ENCODE measurements at places on chromosomes 4 and X.
A peak's percentile ranks its signal among the peaks of the same experiment; 100 is the strongest.

- DNase-seq, result no peak
Measured at GRCh38 chrX:134241960-134242619, 5.1 kb downstream of the CCDC160 start.

DNA sequence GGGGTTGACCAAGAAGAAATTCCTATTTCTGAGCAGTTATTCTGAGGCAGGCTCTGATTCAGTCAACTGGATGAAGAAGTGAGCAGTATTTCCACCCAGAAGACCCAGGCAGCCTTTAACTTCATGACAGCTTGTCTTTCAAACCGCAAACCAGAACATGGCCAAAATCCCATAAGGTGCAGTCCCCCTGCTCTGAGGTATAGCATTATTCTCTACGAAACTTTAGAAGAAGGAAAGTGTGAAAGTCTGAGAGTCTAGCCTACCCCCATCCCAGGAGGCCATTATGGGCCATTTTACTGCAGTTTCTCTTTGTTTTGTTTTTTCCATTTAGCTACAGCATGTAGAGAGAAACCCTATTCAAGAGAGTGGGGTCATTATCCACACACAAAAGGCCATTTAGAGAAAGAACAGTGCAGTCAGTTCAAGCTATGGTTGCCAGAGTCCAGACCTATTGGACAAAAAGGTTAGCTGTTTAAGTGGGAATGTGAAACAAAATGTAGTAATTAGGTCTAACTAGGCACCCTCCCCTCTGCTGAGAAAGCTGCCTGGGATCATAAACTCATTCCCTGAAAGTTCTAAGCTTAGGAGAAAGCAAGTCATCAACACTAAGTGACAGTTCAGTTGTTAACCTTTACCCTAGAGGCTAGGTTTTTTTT is 52.1 kb upstream of the RASGEF1B start:
- DNase-seq, result no peak

GRCh38 chr4:141759796-141760425 is 123.5 kb downstream of the IL15 start:
- no peak for DNase-seq

- no peak for DNase-seq
Measured at GRCh38 chrX:145524931-145525330, 277.6 kb downstream of the SPANXN1 start.

DNA sequence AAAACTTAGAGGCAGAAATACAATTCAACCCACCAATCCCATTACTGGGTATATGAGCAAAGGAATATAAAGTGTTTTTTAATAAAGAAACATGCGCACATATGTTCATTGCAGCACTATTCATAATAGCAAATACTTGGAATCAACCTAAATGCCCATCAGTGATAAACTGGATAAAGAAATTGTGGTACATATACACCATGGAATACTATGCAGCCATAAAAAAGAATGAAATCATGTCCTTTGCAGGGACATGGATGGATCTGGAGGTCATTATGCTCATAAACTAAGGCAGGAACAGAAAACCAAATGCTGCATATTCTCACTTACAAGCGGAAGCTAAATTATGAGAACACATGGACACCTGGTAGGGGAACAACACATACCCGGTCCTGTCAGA is 807.7 kb upstream of the INTU start:
- no peak for DNase-seq

GRCh38 chr4:170705907-170706306 is 616.2 kb upstream of the AADAT start:
- DNase-seq, result no peak

- no peak for DNase-seq
Measured at GRCh38 chr4:182904211-182904761, 12.9 kb downstream of the DCTD start.

GRCh38 chrX:118974908-118975671 is 672 bp downstream of the LONRF3 start:
- DNase-seq, result no peak

- no peak for DNase-seq
Measured at GRCh38 chrX:106626789-106627188, 15.0 kb downstream of the RADX start.

GRCh38 chrX:37060999-37061398 is 52.8 kb downstream of the FAM47C start:
- DNase-seq, result no peak

- no peak for DNase-seq
Measured at GRCh38 chr4:54060116-54060515, 4.3 kb downstream of the CHIC2 start.

GRCh38 chr4:81442484-81443085 is 29.1 kb downstream of the RASGEF1B start:
- no peak for DNase-seq

DNA sequence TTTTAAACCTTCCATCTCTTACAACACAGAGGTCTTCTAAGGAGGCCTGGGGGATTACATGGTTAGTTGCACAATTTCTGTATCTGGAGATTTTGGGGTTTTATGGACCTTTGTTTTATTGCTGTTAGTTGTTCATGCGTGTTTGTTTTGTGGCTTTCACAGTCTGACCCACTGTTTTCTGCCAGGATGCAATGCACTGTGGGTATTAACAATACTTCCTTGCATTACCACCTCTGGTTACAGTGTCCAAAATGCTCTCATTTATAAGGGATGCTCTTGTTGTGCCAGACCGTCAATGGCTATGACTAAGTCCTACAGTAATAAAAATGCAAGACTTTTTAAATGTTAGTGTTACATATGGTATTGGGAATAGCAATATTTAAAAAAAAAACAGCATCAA is 730.2 kb downstream of the KCTD8 start:
- no peak for DNase-seq

DNA sequence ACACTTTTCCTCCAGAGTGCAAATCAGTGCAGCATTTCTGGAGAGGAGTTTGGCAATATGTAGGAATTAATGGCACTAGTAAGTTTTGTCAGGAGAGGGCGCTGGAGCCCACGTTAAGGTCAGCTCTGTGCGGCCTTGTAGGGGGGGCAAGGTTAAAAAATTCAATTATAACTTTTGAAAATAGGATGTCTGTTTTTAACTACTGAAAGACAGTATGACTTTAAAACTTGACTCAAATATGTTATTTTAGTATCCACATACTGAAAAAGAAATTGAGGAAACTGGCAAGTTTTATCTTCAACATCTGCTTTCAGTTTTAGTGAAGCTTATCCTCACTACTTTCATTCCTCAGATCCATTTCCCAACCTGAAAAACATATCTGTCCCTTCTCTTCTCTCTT is 30.9 kb upstream of the HSD17B13 start:
- DNase-seq, result no peak

DNA sequence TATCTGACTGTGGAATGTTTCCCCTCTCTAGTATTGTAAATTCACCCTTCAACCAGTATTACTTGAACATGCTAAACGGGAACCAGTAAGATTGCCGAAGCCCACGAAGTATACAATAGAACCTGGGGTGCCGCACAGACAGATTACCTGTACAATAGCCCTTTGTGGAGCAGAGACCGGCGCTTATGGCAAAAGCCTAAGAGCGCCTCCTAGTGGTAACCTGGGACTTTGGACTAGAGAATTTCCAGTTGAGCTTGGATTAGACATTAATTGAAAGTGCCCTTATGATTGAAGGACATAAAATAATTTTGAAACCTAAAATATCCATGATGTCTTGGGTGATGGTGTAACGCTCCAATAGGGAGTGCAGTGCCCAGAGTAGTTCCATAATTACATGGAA is 14.1 kb downstream of the ZNF157 start:
- DNase-seq, result no peak

DNA sequence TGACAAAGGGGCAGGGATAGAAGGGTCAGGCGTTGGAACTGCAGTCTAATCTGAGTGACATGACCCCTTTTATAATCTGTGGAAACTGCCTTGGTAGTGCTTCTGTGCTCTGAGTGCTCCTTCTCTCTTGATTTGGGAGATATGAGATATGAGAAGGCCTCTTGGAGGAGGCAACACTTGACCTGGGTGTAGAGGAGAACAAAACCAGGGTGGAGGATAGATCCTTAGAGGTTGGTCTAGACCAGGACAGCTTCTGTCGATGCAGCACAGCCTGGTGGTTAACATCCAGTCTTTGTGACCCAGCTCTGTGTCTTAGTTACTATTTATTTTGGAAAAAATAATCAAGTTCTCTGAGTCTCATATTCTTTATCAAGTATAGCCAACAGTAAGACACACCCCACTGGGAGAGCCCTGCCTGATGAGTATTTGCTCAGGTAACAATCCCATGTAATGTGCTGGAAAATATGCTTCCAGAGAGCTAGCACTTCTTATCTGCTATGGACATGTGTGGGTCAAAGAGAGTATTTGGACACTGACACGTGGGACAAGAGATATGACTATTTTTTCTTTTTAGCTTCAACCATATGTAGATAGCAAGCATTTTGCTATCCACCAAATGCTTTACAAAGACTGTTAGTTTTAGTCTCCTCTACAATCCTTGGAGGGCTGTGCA is 9.1 kb downstream of the USP51 start:
- DNase-seq, result no peak

GRCh38 chrX:41721590-41721989 is 2.4 kb upstream of the GPR82 start:
- DNase-seq, result no peak

- DNase-seq, result no peak
Measured at GRCh38 chr4:129682586-129682985, 586.6 kb downstream of the C4orf33 start.

GRCh38 chrX:149473966-149474365 is 31.1 kb downstream of the IDS start:
- no peak for DNase-seq

GRCh38 chr4:173001571-173001970 is 167.0 kb upstream of the GALNT7 start:
- no peak for DNase-seq

DNA sequence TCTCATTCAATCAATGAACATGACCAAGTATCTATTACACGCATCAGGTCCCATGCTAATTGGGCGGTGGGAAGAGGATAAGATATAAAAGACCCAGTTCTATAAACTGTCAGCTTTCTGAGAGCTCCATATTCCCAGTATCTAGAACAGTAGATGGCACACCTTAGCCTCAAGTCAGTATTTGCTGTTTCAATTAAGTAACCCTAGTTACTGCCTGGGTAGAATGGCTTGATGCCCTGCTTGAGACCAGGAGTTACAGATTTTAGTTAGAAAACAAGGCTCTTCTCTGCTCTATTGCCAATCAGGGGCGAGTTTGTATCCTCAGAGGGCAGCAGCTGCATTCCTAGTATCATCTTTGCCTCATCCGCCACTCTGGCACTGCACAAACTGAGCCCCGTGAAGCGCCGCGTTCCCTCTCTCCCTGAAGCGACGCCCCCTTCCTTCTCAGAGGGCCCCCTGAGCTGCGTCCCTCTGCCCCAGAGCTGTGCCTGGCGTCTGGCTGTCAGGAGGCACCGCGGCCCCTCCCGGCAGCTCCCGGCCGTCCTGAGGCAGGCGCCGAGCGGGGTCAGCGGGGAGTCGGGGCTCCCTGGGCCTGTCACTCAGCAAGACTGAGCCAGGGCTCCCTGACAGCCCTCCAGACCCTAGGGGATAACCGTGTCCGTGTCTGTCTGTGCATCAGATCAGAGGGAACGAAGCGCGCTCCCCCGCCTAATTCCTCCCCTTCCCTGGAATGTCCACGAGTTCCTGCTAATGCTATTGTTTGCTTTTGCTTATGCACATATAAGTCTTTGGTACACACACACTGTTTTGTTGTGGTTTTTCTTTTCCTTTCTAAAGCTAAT is 212.4 kb upstream of the TTC29 start:
- DNase-seq, result no peak

GRCh38 chr4:73603271-73603710 is 16.9 kb downstream of the RASSF6 start:
- no peak for DNase-seq

DNA sequence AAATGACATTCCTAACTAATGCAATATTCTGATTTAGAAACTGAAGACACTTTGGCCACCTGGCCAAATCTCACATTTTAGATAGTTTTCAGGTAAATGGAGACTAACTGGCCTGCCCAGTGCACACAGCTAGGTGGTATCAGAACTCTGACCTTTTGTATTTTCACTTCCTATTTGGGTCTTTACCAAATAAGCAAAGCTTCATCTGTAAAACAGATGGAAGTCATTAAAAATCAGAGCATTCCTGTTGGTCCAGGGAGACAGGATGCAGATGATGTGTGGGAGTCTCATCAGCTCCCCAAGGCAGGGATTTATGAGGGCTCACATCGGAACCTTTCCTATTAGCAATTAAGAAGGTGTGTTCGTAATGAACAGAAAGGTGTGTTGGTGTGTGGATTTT is 57.7 kb downstream of the ARHGAP10 start:
- no peak for DNase-seq

- peak; percentile 59 for DNase-seq
Measured at GRCh38 chr4:100093091-100093866, 97.0 kb downstream of the DDIT4L start.

DNA sequence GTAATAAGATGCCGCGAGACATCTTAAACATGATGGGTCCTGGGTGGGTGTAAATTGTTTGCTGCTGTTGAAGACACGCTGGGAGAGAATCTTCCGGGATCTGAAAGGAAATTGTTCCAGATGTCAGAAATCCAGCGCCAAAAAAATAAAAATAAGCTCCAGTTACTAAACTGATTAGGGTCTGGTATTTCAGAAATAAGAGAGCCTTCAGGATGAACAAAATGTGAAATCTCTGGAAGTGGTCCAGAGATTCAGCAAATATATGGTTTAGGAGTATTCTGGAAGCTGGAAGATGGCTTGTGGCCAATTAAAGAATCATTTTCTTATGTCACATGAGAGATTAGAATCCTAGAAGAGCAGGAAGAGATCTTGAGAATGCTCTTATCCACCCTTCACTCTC is 75.8 kb upstream of the NHS start:
- DNase-seq, result no peak

GRCh38 chr4:181061787-181062186 is 1181.4 kb upstream of the TENM3 start:
- DNase-seq, result no peak

DNA sequence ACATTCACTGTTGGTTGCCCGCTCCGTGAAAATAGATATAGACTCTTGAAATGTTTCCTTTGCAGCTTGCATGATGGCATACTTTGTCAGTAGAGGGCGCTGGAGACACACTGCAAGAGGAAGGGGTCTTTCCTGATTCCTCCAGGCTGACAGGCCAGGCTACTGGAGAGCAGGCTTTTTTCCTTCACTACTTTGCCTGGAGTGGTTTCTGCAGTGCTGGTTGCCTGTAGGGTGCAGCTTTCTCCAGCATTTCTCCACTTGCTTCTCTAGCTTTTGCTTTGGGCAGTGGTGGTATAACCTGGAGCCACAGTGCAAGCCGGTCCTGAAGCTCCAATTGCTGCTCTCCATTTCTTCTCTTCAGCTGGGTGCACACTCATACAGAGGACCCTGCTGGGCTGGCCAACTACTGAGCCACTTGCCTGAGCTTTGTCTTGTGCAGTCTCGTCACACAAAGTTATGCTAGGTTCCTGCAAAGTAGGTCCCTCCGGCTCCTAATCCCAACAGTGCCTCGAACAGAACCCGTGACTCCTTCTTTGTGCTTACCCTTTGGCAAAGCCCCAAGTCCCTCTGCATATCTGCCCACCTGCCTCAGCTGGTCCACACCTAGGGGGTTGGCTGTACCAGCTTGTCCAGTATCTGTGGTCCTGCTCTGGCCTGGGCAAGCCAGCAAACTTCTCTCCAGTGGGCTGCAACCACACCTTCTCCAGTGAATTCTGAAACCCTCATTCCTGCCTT is 46.3 kb downstream of the RASSF6 start:
- DNase-seq, result no peak

- no peak for DNase-seq
Measured at GRCh38 chrX:148774276-148774675, 273.9 kb downstream of the AFF2 start.
